ENCODE measurements at places on chromosomes 2 and 18.

GRCh38 chr2:131034122-131035051, 58.9 kb downstream of the FAM168B start:
- DNase-seq = peak; percentile 80

GRCh38 chr2:120720231-120720630, 15.4 kb upstream of the GLI2 start:
- no peak for DNase-seq

DNA sequence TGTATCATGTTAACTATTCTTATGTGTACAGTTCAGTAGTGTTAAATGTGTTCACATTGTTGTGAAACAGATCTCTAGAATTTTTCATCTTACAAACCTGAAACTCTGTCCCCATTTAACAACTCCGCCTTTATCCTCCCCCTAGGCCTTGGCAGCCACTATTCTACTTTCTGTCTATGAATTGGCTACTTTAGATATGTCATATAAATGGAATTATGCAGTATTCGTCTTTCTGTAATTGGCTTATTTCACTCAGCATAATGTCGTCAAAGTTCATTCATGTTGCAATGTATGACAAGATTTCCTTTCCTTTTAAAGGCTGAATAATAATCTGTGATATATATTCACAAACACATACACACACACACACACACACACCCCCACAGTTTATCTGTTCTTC, 12.4 kb downstream of the ARMC9 start:
- DNase-seq = no peak

GRCh38 chr2:205808486-205809121, 126.3 kb downstream of the NRP2 start:
- DNase-seq = no peak

GRCh38 chr2:134407154-134407890, 153.4 kb downstream of the MGAT5 start:
- no peak for DNase-seq

DNA sequence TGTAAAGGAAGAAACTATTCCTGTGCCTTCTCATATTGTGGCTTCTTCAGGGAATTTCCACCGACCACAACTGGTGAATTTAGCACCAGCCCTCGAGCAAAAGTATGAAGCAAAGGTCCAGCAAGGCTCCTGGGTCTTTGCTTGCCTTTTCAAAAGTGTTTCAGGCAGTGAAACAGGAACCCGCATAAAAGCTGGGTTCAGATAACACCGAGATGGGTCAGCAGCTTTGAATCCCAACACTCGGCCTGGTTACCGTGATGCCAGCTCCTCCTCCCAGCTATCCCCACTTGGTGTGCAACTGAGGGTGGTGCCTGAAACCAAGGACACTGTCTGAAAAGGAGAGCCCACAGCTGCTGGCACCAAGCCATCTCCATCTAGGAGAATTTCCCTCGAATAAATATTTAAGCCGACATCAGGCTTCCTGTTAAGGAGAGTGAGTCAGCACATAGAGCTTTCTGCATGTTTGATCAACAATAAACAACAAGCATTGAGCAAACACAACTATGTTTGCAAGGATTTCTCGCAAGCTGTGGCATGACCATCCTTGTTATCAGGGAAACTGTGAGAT, 69.5 kb downstream of the ANTXR1 start:
- no peak for DNase-seq

GRCh38 chr2:44335806-44336538, 25.3 kb downstream of the PREPL start:
- no peak for DNase-seq

GRCh38 chr2:67726416-67726815, 329.3 kb downstream of the ETAA1 start:
- DNase-seq = peak; percentile 47

GRCh38 chr18:10727477-10727876, 201.7 kb downstream of the NAPG start:
- no peak for DNase-seq

DNA sequence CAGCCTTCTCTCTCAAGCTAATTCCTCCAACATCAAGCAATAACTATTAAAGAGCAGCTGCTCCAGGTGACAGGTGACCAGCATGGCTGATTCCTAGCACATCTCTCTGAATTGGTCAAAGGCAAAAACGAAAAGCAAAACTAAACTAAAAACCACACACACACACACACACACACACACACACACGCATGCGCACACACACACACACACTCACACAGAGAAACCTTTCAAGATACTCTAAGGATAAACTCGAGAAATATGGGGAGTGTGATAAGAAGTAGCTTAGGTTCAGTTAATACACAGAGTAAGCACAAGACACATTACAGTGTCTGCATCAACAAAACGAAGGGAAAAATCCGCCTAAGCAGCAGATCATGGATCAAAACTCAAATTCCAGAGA, 74.5 kb upstream of the FZD7 start:
- no peak for DNase-seq

DNA sequence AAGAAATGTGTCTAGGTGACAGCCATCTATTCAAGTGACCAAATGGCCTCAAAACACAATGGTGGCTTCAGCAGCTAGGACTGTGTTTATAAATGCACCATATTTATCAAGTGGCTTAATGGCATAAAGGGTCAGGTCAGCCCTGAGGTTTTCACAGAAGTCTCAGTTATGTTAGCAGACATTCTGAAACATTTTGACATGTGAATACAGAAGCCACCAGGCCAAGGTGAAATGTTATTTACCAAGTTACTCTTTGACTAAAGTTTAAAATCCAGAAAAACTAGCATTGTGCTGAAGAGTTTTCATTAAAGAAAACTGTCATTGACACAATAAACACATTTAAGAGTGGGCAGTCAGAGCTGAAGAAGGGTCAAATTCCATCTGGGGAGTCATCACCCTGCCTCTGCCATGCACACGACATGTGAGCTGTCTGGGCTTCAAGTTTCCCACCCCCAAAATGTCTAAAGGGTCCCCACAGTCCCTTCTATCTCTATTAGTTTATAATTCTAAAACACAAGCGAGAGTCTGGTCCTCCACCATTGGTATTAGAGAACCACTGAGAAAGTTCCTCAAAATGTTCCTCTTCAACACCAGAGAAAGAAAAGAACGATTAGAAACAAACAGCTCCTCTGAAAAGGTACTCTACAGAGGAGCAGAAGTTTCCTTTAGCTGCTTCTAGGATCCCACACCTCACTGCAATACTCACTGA, 77.5 kb upstream of the FZD5 start:
- DNase-seq = no peak

DNA sequence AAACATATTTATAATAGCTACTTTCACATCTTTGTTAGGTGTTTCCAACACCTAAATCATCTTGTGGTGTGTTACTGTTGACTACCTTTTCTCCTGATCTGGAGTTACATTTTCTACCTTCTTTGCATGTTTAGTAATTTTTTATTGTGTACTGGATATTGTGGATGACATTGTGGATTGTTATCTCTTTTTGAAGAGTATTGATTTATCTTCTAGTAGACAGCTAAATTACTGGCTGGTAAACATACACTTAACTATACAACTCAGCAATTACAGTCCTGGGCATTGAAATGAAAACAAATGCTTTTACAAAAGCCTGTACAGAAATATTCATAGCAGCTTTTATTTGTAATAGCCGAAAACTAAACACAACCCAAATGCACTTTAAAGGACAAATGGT, 150.8 kb downstream of the PTRHD1 start:
- no peak for DNase-seq

DNA sequence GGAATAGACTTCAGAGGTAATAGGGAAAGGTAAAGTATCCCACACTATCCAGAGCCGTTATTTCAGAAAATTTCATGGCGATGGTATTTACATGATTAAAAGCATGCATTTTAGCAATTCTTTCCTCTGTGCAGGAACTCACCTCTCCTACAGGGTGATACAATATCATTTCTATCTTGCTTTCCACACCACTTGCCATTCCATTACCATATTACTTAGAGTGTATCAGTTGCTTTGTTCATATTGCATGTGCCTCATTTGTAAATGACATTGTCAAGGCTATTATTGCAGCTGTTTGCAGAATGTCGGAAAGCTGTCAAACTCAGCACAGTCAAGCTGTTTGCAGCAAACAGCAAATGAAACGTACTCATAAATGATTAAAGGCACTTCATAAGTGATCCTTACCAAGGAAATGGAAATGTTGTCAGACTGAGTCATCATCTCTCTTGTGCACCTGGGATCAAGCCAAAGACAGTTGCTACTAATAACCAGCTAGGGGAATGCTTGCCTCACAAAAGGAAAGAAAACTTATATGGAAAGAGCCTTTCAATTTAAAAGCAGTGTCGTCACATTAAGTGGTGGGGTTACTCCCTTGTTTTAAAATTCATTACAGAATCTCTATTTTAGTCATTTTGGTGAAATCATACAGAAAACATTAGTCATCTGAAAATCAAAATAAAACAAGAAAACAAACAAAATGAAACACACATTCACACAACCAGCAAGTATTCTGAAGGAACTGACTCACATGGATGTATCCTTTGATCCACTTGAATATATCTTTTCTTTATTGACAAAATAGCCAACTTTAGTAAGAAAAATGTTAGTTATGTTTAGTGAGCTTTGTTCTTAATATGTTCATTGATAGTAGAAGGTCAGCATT, 1064.1 kb upstream of the CNTNAP5 start:
- DNase-seq = peak; percentile 90

DNA sequence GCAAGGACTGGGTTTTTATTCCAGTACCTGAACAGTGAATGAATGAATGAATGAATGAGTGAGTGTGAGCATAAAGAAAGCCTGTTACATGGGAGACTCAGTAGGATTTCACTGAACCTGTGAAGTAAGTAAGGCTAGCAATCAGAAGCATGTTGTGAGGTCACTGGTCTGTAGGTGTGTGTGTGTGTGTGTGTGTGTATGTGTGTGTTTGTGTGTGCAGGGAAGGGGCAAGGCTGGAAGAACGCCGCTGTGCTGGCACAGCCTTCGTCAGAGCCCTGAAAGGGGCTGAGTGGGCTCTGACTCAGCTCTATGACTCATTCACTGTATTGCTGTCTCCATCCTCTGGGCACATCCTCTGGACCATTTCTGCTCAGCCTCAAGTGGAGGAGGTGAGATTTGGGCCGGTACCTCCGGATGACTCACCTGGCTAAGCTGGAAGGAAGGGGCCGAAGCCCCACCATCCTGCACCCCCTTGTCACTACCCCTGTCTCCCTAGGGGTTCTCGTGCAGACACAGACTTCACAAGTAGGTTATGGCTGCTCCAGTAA, 51.4 kb upstream of the MRPL33 start:
- no peak for DNase-seq

- DNase-seq = peak; percentile 32
Observed at GRCh38 chr2:59584958-59585357, 968.5 kb downstream of the BCL11A start.

DNA sequence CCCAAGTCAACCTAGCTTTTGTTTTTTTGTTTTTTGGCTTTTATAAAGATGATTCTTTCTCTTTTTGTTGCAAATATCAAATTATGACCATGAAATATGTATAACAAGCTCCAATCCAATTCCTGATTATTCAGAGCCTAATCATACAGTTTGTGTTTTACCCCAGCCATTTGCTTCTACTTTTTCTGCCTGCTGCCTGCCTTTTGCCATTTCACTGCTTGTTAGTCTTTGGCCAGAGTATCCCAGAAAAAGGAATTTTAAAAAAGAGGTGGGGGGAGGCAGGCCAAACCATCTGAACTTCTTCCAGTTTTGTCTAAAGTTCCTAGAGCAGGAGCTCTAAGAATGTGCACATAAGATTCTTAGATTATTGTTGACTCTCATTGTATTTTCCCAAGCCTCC, 211.9 kb upstream of the VRK2 start:
- no peak for DNase-seq

DNA sequence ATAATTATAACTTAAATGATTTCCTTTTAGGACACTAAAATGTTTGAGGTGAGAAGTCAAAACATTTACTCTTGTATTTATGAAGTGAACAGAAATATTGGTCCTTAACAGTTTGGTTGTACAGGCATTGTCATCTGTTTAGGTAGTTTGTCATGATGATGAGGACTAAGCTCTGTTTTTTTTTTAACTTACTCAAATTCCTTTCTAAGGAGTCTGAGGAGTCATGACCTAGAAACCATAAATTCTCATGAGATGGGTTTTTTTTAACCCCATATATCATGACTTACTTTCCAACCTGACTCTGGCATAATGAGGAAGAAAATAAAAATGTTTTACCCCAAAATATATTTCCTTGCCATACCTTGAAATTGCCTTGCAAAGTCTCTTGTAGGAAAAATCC, 1176.2 kb downstream of the SUCLG1 start:
- DNase-seq = no peak

DNA sequence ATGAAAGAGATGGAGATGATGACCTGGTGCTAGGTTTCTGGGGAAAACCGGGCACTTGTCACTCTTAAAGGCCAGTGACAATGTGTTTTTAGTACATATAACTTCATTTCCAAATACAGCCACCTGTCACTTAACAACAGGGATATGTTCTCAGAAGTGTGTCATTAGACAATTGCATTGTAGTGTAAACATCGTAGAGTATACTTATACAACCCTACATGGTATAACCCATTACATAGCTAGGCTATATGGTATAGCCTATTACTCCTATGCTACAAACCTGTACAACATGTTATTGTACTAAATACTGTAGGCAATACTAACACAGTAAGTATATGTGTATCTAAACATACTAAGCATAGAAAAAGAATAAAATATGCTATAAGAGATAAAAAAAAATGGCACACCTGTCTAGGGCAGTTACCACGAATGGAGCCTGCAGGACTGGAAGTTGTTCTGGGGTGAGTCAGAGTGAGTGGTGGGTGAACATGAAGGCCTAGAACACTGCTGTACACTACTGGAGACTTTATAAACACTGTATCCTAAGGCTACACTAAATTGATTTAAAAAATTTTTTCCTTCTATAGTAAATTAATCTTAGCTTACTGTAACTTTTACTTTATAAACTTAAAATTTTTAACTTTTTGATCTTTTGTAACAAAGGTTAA, 123.2 kb downstream of the THADA start:
- DNase-seq = no peak

- no peak for DNase-seq
Observed at GRCh38 chr2:212797484-212798205, 259.0 kb upstream of the ERBB4 start.

- DNase-seq = no peak
Observed at GRCh38 chr2:134142341-134142738, 111.5 kb upstream of the MGAT5 start.

DNA sequence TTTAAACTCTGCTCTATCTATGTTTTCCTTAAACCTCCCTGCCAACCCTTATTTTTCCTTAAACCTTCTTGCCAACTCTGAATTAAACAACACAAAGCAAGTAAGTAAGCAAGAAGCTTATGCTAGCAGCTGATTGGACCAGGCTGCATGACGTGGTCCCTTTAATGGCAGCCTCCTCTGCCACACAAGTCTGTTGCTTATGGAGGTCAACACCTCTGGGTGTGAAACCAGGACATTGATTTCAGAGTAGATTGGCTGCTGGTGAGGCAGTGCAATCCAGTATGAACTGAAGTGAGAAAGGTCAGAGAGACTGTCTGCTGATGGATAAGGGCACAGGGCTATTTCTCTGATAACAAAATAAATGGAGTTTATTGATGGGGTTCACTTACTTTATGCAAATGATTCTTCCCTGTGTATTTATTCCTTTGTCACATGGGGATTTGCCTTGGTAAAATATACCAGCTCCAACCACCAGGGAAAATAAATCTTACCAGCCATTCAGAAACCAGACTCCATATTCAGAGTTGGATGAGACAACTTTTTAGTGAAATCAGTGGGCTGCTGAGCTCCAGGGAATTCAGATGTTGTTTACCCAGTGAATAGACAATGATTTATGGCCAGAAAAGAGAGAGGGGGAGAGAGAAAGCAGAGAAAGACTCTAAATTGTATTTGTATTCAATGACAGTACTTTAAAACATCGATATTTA, 112.2 kb upstream of the NCKAP5 start:
- DNase-seq = no peak
